Activated T-helper 1 cell treated with anti-CD3 and anti-CD28 coated beads, Interleukin-12 subunit alpha, Interleukin-12 subunit beta, Interleukin-2, Interleukin-4 antibody, amounts not matched to agents 30 ng/mL and 10 ng/mL and 1 ng/mL, durations not matched to agents 14 hours and 24 hours and 36 hours (primary cell): ENCODE measurements at places on chromosomes 2 and 18. TPM values are rescaled to one million over a fixed set of nuclear protein-coding genes. Genes with fewer than 3 reads are reported as not detected.

FBXO41 gene
- total RNA-seq: 29.3 and 30.9 TPM in 2 replicates

- H3K27ac ChIP-seq: no peak overlapping the region
- peaks cover 7% of the 10 kb centered on the region for H3K27me3 ChIP-seq
- H3K36me3 ChIP-seq: peaks cover 2% of the 10 kb centered on the region
- H3K4me1 ChIP-seq: no peaks in the 10 kb centered on the region
These were observed 137.7 kb upstream of the TRIB2 start for GRCh38 chr2:12579018-12579417.

LRRTM1 gene
- total RNA-seq: not detected in 2 replicates

GRCh38 chr18:35106013-35106844 lies 65.0 kb downstream of the MAPRE2 start:
- H3K27me3 ChIP-seq: no peaks in the 10 kb centered on the region
- peaks cover 18% of the 10 kb centered on the region for H3K4me1 ChIP-seq
- no peak for DNase-seq
- H3K36me3 ChIP-seq: peaks cover 27% of the 10 kb centered on the region

DNA sequence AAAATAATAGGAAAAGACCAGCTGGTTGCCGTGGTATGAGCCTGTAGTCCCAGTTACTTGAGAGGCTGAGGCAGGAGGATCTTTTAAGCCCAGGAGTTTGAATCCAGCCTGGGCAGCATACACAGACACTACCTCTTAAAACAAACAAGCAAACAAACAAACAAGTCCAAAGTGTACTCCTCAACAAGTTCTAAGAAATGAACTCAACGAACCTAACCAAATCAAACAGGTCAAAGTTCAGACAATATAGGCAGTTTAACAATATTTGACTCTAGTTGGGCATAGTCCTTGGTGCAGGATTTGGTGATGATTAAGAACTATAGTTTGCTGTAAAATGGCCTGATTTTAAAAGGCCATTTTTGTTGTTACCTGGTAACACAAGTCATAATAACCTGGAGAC lies 41.9 kb upstream of the RHOB start:
- H3K4me3 ChIP-seq: no peak overlapping the region
- no peak for DNase-seq
- peaks cover 4% of the 10 kb centered on the region for H3K36me3 ChIP-seq
- H3K4me1 ChIP-seq: no peaks in the 10 kb centered on the region
- H3K27ac ChIP-seq: no peak overlapping the region

DNA sequence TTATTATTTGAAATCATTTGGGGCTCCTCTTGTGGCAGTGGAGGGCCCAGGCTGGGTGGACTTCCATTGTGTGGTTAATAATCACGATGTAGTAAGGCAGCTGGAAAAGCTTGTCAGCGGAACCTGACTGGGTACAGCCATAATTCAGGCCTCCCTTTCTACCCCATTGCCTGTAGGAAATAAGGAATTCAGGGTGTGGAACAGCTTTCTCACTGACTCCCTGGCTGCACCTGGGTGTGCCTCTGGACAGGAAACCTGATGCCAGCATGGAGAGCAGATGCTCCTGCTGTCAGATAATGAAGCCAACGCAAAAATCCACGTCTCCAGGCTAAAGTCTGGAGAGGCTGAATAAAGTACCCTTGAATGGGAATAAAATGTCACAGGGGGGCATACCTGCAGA lies 44.2 kb downstream of the LYPD6B start:
- H3K4me3 ChIP-seq: no peak overlapping the region
- H3K27me3 ChIP-seq: peaks cover 9% of the 10 kb centered on the region
- H3K27ac ChIP-seq: no peak overlapping the region
- no peaks in the 10 kb centered on the region for H3K36me3 ChIP-seq
- no peaks in the 10 kb centered on the region for H3K4me1 ChIP-seq
- no peak for DNase-seq

GRCh38 chr2:166516712-166517303 lies 22.8 kb upstream of the SCN7A start:
- no peak for DNase-seq
- H3K36me3 ChIP-seq: no peaks in the 10 kb centered on the region
- H3K4me3 ChIP-seq: no peak overlapping the region
- H3K4me1 ChIP-seq: no peaks in the 10 kb centered on the region

- no peak overlapping the region for H3K27ac ChIP-seq
- H3K27me3 ChIP-seq: no peaks in the 10 kb centered on the region
- no peaks in the 10 kb centered on the region for H3K36me3 ChIP-seq
- no peak overlapping the region for H3K4me3 ChIP-seq
- H3K4me1 ChIP-seq: no peaks in the 10 kb centered on the region
- DNase-seq: no peak
These were observed 316.3 kb upstream of the KCNJ3 start for GRCh38 chr2:154381931-154382794.

METTL21A gene
- total RNA-seq: 33.2 and 36.1 TPM in 2 replicates

GRCh38 chr2:23120161-23120560 lies 264.8 kb upstream of the KLHL29 start:
- H3K27ac ChIP-seq: no peak overlapping the region
- no peaks in the 10 kb centered on the region for H3K36me3 ChIP-seq
- no peak for DNase-seq
- no peaks in the 10 kb centered on the region for H3K4me1 ChIP-seq
- no peak overlapping the region for H3K4me3 ChIP-seq

DNA sequence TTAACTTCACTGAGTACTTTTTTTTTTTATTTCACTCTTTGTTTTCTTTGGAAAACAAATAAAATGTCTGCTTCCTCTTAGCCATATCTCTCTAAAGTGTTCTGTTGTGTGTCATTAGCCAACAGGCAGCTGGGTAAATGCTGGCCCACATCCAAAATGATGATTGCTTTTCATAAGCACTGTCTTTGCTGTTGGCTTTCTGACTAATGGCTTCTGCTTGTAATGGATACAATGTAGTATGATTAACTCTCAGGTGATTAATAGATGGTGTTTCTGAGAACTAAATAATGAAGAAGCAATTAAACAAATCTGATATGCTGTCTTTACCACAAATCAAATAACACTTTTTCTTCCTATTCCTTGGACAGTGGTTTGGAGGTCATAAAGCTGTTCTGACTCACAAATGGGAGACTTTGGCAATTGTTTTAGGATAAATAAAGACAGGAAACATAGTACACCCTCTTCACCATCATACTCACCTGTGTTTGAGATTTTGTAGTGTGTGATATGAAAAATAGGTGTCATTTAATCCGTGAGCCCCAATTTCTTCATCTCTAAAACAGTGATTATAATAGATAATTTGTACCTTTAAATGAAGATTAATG lies 888.4 kb downstream of the TSN start:
- no peak overlapping the region for H3K4me3 ChIP-seq
- H3K27ac ChIP-seq: no peak overlapping the region
- no peaks in the 10 kb centered on the region for H3K27me3 ChIP-seq
- H3K4me1 ChIP-seq: no peaks in the 10 kb centered on the region
- H3K36me3 ChIP-seq: no peaks in the 10 kb centered on the region
- DNase-seq: no peak

RGPD3 gene
- total RNA-seq: 0.16 and 0.22 TPM in 2 replicates

- no peak overlapping the region for H3K4me3 ChIP-seq
- no peak overlapping the region for H3K27ac ChIP-seq
- H3K36me3 ChIP-seq: peaks cover 41% of the 10 kb centered on the region
- no peaks in the 10 kb centered on the region for H3K27me3 ChIP-seq
- peaks cover 19% of the 10 kb centered on the region for H3K4me1 ChIP-seq
These were observed 62.2 kb downstream of the MFSD6 start for GRCh38 chr2:190470256-190470826.

GPR39 gene
- total RNA-seq: not detected in 2 replicates

DNA sequence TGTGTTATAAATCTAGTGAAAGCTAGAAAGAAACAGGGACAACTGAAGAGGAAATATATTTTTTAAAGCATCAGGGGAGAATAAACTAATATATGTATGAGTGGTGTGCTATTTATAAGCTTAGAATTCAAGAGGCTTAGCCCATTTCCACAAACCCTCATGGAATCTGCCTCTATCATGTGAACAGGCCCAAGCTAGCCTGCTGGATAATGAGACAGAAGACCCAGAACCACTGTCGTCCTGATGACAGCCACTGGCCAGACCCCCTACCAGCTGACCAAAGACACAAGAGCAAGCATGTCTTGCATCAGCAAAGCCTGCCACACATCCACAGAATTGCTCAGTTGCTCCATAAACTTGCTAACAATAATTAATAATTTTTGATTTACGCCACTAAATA lies 382.3 kb upstream of the NXPH2 start:
- no peaks in the 10 kb centered on the region for H3K27me3 ChIP-seq
- no peaks in the 10 kb centered on the region for H3K36me3 ChIP-seq
- DNase-seq: no peak
- no peaks in the 10 kb centered on the region for H3K4me1 ChIP-seq
- H3K4me3 ChIP-seq: no peak overlapping the region

- H3K27ac ChIP-seq: no peak overlapping the region
- no peak overlapping the region for H3K4me3 ChIP-seq
- H3K36me3 ChIP-seq: no peaks in the 10 kb centered on the region
- DNase-seq: no peak
- no peaks in the 10 kb centered on the region for H3K4me1 ChIP-seq
- H3K27me3 ChIP-seq: peaks cover 3% of the 10 kb centered on the region
These were observed 163.4 kb upstream of the MAP3K20 start for GRCh38 chr2:172912266-172912665.

TMEM200C gene
- total RNA-seq: 0.07 TPM in 1 of 2 replicates, not detected in the other

- H3K4me1 ChIP-seq: no peaks in the 10 kb centered on the region
- H3K27ac ChIP-seq: no peak overlapping the region
- H3K27me3 ChIP-seq: peaks cover 14% of the 10 kb centered on the region
- no peak overlapping the region for H3K4me3 ChIP-seq
- H3K36me3 ChIP-seq: no peaks in the 10 kb centered on the region
These were observed 135.6 kb upstream of the KLHL29 start for GRCh38 chr2:23249348-23249747.

DNA sequence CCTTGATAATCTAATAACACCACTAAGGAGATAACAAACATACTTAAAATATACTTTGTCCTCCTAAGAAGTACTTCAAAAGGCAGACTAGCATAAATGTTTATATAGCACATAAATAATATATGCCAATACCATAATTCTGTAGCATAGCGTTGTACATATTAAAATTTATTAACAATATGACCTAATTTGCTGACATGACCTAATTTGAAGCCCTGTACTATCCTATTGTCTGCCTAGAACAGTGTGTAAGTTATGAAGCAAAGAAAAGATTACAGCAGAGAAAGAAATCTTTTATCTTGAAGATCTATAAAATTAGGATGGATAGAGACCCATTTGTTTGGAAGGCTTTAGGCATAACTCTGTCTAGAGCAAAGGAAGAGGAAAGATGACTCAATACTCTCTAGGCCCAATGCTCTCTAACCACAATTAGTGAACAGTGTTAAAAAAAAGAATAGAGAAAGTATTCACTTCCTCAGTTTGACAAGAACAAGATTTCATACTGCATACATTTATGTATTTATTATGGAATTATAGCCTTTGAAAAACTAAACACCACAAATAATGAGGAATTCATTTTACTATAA lies 231.3 kb downstream of the ZRANB3 start:
- DNase-seq: no peak
- no peaks in the 10 kb centered on the region for H3K27me3 ChIP-seq
- no peak overlapping the region for H3K27ac ChIP-seq
- no peaks in the 10 kb centered on the region for H3K36me3 ChIP-seq

ALPG gene
- not detected in 2 replicates for total RNA-seq

- no peaks in the 10 kb centered on the region for H3K4me1 ChIP-seq
- no peak overlapping the region for H3K27ac ChIP-seq
- no peak overlapping the region for H3K4me3 ChIP-seq
- no peak for DNase-seq
- no peaks in the 10 kb centered on the region for H3K27me3 ChIP-seq
These were observed 167.5 kb downstream of the TWIST2 start for GRCh38 chr2:239015218-239015900.

DNA sequence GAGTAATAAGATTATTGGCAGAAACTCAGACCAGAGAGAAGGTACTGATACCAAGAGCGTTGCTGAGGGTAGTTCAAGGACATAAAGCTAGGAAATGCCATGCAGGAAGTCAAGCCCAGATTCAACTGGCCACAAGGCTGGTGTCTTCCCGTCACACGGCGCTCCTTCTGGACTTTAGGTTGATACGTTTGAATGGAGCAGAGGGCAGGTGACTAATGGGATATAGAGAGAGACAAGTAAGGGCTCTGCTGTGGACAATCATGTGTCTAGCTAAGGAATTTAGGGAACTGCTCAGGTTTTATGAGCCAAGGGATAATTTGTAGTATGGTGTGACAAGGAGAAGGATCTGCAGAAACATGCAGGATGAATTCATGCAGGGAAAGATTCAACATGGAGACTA lies 83.9 kb upstream of the MC2R start:
- no peak overlapping the region for H3K4me3 ChIP-seq
- peaks cover 2% of the 10 kb centered on the region for H3K27me3 ChIP-seq
- H3K4me1 ChIP-seq: no peaks in the 10 kb centered on the region

DNA sequence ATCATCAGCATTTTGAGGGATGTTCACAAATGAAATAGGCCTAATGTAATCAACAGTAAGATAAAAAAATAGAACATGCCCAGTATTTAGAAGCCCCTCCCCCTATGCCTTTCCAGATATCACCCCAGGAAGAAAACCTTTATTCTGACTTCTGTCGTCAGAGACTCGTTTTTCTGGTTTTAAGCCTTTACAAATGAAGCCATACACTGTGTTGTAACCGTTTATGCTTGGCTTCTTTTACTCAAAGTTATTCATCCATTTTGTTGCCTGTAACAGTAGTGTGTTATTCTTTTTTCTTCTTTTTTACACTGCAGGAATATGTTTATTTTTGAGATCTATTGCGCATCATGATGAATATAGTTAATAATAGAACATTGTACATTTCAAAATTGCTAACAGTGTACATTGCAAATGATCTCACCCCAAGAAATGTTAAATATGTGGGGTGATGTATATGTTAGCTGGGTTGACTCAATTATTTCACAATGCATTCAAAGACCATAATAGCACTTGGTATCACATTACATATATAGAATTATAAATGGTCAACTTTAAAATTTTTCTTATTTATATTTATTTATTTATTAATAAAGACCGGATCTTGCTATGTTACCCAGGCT lies 28.1 kb upstream of the PNPT1 start:
- no peak overlapping the region for H3K4me3 ChIP-seq
- H3K4me1 ChIP-seq: no peaks in the 10 kb centered on the region

GRCh38 chr2:202339071-202339870 lies 36.9 kb upstream of the BMPR2 start:
- H3K27me3 ChIP-seq: no peaks in the 10 kb centered on the region
- H3K27ac ChIP-seq: no peak overlapping the region
- DNase-seq: no peak
- H3K4me3 ChIP-seq: no peak overlapping the region
- no peaks in the 10 kb centered on the region for H3K4me1 ChIP-seq

DCC gene
- total RNA-seq: not detected in 2 replicates

NPAS2 gene
- total RNA-seq: 6.5 and 7.5 TPM in 2 replicates

DNAJC27 gene
- total RNA-seq: 6.3 and 7.0 TPM in 2 replicates

RNMT gene
- 55.8 and 60.6 TPM in 2 replicates for total RNA-seq

RIT2 gene
- not detected in 2 replicates for total RNA-seq

DNA sequence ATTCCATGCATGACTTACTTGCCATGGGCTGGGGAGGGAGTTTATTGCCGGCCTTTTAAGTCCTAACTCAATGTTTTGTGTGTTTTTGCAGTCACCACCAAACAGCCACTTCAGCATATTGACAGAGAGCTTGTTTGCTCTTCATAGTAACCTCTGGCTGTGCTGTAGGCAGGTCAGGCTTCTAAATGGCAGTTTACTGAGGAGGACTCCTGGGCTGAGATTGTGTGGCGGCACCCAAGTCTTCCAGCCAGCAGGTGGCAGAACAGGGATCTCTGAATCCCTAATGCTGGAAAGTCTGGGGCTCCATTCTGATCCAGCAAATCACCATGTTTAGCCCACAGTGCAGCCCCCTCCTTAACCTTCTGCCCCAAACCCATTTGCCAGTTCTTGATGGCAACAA lies 121.2 kb downstream of the CAPN13 start:
- H3K27ac ChIP-seq: no peak overlapping the region
- no peaks in the 10 kb centered on the region for H3K4me1 ChIP-seq
- no peaks in the 10 kb centered on the region for H3K27me3 ChIP-seq
- H3K4me3 ChIP-seq: no peak overlapping the region

CCDC148 gene
- total RNA-seq: 0.36 TPM in 1 of 2 replicates, not detected in the other
